Upper lobe of left lung (tissue), 6 donors: ENCODE measurements at places on chromosomes 5 and 9. TPM values are rescaled to one million over a fixed set of nuclear protein-coding genes. Genes with fewer than 3 reads are reported as not detected.

ADGRD2 gene
- not detected for total RNA-seq

MRPS2 gene
- total RNA-seq: 35.6 TPM

LCN15 gene
- not detected for total RNA-seq

FST gene
- total RNA-seq: 4.0 TPM

SPINK1 gene
- total RNA-seq: 10.0 TPM

FRMD3 gene
- 5.6 TPM for total RNA-seq

GRCh38 chr5:96292582-96293247 is 140.3 kb downstream of the PCSK1 start:
- no peak for DNase-seq

- DNase-seq: no peak
Observed at GRCh38 chr9:117887383-117887782, 183.2 kb downstream of the TLR4 start.

DNA sequence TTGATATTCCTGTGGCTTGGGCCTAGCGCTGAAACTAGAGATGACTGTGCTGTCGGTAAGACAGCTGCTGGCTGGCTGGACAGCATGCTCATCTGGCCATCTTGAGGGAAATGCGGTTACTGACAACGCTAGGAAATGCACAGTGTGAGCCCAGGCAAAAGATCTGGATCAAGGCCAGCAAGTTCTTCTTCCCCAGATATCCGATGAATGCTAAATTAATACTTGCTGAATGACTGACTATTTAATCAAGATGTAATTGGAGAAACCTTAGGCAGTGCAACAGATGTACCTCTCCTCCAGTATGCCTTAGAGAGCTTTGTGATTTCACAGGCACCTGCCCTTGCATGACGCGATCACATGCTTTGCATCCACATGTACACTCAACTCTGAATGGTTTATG is 659.1 kb downstream of the EFNA5 start:
- DNase-seq: no peak

- DNase-seq: peak; percentile 86
Observed at GRCh38 chr9:116087246-116087645, 66.3 kb upstream of the PAPPA start.

- no peak for DNase-seq
Observed at GRCh38 chr9:84866396-84867175, 197.1 kb downstream of the NTRK2 start.

- DNase-seq: no peak
Observed at GRCh38 chr5:8557728-8558127, 688.8 kb downstream of the MTRR start.

DNA sequence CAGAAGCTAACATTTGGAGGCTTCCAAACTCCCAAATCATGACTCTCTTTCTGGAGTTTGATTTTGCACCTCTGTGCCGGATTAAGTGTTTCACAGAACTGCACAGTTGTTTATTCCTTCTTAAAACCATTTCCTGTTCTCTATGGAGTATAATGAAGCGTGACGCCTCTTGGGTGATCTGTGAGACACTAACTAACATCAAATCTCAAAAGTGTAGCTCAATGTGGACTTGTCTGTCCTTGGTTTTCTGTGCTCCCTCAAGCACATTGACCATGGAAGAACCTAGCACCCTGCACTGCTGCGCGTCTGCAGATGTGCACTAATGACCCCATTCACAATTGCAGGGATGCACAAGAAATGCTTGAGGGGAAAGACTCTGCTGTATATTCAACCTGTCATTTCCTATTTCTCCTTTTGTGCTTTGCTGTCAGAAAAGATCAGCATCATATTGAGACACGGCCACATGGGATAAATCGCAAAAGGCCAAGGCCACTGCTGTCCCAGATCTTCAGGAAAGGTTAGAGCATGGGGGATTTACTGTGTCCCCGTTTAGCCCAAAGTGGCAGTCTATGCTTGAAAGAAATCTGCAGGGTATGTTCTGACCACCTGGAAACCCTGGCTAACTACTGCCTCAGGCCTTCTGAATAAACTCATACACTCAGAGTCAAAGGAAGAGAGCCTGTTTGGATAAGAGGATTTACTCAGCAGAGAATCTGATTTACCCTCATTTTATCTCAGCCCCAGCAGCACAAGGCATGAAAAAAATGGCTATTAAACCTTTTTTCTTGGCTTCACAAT is 109.6 kb downstream of the BAAT start:
- DNase-seq: no peak

DNA sequence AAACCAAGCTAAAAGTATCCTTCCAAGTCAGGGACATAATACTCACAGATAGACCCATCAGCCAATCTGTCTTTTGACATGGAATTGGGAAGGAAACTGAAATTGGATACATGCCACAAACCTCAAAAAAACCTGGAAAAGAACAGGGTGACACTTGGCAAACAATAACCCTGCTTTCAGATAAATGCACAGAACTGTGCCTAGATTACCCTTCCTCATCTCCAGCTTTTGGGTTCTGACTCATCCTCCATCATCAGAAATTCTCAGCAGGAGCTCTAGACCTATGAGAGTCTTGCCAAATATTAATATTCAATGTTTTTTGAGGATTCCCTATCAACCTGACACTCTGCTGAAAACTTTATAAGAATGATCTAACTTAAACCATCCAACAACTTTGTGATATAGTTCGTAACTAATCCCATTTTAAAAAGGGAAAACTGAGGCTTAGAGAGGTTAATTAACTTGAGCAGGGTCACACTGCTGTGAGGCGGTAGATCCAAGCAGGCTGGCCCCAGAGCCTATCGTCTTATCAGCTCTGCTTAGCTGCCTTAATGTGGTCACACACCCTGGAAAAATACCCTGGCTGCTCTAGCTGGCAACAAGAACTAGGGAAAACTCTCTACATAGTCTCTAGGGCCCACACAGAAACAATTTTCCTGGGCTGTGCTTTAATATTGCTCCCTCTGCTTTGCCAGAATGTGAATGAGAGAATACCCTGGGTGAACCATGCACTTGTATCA is 157.0 kb upstream of the TRPC7 start:
- DNase-seq: no peak
